ENCODE measurements at places on chromosomes 6 and 20. TPM values are rescaled to one million over a fixed set of nuclear protein-coding genes. Genes with fewer than 3 reads are reported as not detected.

Gene TMC2
- 0.10 TPM for polyA plus RNA-seq

DNA sequence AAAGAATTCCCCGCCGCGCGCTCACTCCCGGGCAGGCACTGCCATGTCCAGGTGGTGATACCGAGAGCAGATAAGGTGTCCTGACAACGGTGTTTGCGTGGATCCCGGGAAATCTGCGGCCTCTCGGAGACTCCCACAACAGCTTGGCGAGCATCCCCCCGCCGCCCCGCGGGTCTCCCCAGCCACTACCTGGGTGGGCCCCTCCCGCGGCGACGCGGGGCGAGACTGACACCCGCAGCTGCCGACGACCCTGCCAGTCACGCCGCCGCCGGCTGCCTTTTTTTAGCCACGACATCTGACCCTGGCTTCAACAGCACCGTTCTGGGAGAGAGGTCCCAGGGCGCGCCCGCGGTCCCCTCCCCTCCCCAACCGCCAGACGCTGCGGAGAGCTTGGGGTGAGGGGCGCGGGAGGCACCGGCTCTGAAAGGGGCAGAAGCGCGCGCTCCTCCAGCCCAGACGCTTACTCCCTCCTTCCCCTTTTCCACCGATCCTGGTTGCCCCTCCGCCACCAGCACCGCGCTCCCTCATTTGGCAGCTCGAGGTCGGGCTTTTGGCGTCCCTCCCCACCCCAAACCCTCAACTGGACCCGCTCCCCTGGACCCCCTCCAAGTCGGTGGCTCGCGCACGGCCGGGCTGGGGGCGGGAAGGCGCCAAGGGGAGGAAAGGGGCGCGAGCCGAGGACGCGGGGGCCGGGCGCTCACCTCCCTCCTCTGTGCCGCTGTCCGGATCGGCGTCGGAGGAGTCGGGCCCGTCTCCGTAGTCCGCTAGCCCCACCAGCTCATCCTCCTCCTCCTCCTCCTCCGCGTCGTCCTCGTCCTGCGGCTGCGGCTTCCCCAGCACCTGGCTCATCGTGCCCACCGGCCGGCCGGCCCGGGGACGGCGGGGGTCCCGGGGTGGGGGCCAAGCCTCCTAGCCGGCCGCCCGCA is 665 bp downstream of the RRAGD start:
- DNase-seq, result no peak

- DNase-seq, result no peak
These were observed 892.5 kb upstream of the EYS start for GRCh38 chr6:66599541-66599940.

DNA sequence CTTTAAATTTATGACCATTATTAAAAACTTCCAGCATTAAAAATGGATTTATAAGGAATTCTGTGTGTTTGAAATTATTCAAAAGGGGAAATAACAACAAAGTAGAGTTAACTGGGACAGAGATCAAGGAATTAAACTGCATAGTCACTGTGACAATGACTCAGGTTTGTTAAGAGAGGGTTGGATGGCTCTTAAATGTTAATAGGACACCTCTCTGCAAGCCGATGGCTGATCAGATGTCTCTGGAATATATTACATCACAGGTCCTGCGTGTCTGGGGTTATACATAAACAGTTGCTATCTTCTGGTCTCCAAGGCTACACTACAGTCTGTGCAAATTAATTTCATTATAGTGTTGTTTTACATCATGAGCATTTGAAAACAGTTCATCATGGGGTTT is 574.3 kb downstream of the COL12A1 start:
- DNase-seq, result no peak

Gene SLC2A10
- 16.1 TPM for polyA plus RNA-seq

Gene PLN
- 5.4 TPM for polyA plus RNA-seq

Data from forelimb muscle (tissue), 1 donor.